Activated CD8-positive, alpha-beta T cell treated with anti-CD3 and anti-CD28 coated beads for 36 hours (primary cell): ENCODE measurements at places on chromosomes 3 and 15.

- no peak for DNase-seq
These were observed 363.4 kb downstream of the RBMS3 start for GRCh38 chr3:29644261-29644660.

GRCh38 chr15:74752531-74752930 is 3.9 kb downstream of the CYP1A2 start:
- no peak for DNase-seq

- DNase-seq, result peak; percentile 48
These were observed 31.0 kb downstream of the ATP10A start for GRCh38 chr15:25832158-25832557.

DNA sequence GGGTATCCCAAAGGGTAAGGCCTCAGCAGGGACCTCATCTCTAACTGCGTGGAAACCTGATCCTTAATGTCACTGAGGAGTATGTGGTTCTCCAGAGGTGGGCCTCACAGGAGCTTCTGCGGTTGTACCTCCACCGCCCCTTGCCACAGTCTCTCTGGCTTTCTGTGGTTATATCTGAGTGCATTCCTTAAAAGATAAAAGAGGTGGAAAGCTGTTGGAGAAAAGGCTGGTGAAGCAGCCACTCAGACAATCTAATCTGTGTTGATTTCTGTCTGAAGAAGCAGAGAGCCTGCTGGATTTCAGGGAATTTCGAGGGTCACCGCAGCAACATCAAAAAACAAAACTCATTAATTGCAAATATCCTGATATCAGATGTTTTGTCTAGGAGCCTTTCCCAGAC is 51.4 kb downstream of the SEMA6D start:
- no peak for DNase-seq

GRCh38 chr3:116821371-116821770 is 111.8 kb downstream of the TUSC7 start:
- no peak for DNase-seq

GRCh38 chr15:68377766-68378165 is 54.2 kb downstream of the ITGA11 start:
- no peak for DNase-seq

DNA sequence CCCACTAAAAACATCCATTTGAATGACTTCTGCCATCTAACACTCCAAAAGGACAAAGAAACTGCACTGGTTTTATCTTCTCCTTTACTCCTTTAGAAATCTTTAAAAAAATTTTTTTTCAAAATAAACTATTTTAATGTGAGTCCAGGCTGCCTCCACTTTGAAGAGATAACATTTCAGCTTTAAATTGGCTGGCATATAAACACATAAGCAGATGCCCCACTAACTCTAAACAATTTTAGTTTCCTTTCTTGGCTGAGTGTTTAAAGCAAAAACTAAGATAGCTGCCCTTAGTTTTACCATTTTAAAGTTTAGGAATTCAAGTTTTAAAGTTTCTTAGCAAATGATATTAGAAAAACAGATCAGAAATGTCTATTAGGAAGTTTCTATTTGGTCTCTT is 39.9 kb downstream of the PDZRN3 start:
- DNase-seq, result no peak

DNA sequence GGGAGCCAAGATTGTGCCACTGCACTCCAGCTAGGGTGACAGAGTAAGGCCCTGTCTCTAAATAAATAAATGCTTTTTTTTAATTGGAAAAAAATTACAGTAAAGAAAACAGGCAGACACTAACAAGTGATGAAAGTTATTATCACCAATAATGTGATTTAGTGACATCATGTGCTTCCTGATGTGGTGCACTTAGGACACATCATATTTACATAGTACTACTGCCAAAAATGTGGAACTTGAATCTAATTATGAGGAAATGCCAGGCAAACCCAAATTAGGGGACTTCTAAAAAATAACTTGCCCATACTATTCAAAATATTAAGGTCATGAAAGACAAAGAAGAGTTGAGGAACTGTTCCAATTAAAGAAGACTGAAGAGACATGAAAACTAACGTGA is 30.8 kb downstream of the MAP4 start:
- no peak for DNase-seq

GRCh38 chr3:18103591-18103990 is 321.5 kb downstream of the SATB1 start:
- no peak for DNase-seq

- no peak for DNase-seq
These were observed 182.0 kb upstream of the BHLHE40 start for GRCh38 chr3:4797201-4797705.

- no peak for DNase-seq
These were observed 768 bp downstream of the AAGAB start for GRCh38 chr15:67253549-67254237.

- DNase-seq, result no peak
These were observed 1.2 kb upstream of the GPR176 start for GRCh38 chr15:39921274-39921638.

DNA sequence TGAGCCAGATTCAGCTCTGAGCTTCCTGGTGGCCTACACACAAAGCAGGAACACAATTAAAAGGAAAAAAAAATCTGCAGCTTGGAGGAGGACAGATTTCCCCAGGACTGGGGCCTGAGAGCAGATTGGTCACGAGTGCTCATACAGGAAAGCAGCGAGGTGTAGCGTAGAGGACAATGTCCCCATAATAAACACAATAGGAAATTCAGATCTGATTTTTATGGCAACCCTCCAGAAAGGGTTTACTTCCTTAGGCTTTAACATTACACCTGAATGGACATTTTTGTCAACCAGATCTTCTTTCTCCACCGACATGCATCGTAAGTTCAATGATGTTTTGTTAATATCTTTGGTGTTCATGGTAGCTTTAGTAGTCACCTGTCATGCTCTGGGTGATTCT is 23.3 kb downstream of the SLC6A20 start:
- no peak for DNase-seq

DNA sequence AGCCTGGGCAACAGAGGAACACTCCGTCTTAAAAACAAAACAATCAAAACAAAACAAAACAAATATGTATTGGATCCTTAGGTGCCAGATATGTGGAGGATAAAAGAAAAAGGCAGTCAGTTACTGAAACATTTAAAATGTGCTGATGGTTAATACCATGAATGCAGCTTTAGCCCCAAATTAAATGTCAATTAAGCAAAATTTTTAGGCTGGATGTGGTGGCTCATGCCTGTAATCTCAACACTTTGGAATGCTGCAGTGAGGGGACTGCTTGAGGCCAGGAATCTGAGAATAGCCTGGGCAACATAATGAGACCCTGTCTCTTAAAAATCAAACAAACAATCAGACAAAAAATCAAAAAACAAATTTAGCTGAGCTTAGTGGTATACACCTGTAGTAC is 8.5 kb upstream of the CHMP2B start:
- DNase-seq, result no peak

- no peak for DNase-seq
These were observed 348.4 kb upstream of the THBS1 start for GRCh38 chr15:39232512-39232911.

GRCh38 chr15:68073576-68074288 is 19.6 kb downstream of the PIAS1 start:
- DNase-seq, result no peak
